Hepatocyte (in vitro differentiated cells): ENCODE measurements at places on chromosomes 11 and 22. TPM values are rescaled to one million over a fixed set of nuclear protein-coding genes. Genes with fewer than 3 reads are reported as not detected.

The APOL3 gene
- 1.3 and 2.7 TPM in 2 replicates for total RNA-seq

The CCDC34 gene
- 6.8 and 7.5 TPM in 2 replicates for total RNA-seq

GRCh38 chr11:68302670-68303069, 9.7 kb upstream of the LRP5 start:
- peak; percentile 74 for DNase-seq

DNA sequence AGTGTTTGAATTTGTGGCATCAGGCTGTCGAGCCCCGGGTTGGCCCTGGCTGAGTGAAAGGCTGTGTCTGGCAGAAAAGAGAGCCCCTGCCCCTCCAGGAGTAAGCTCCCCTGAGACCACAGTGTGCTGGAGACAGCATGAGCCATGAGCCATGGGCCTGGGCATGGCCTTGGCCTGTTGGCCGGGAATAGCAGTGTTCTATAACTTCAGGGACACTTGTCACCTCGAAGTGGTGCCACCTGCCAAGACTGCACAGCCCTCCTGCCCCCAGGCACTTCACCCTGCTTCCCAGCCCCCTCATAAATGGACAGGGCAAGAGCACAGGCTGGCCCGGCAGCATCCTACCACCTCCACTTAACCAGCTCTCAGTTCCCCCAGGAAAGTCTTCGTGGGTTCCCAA, 20.7 kb upstream of the SUSD2 start:
- no peak for DNase-seq

GRCh38 chr11:115566180-115566764, 62.1 kb upstream of the CADM1 start:
- DNase-seq, result no peak

DNA sequence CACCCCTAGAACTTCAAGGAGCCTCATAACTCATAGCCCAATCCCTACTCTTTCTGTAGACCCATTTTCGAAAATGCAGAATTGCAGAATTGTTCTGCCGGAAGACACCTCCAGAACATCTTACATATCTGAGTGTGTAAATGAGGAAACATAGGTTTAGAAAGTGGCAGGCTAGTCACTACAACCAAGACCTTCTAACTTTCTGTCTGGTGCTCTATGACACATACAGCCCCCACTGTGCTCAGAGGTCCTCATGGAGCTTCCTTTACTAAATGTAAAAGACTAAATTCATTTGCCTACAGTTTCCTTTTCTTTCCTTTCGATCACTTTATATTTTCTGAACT, 132.1 kb upstream of the DDI1 start:
- no peak for DNase-seq
